ENCODE measurements at places on chromosomes 12 and 14.

GRCh38 chr14:24051789-24052655 is at the start of gene CARMIL3:
CARMIL3 (plus strand) TSS chr14:24052009; CDS start chr14:24052154, 145 bp downstream.
- peak; percentile 36 for DNase-seq

DNA sequence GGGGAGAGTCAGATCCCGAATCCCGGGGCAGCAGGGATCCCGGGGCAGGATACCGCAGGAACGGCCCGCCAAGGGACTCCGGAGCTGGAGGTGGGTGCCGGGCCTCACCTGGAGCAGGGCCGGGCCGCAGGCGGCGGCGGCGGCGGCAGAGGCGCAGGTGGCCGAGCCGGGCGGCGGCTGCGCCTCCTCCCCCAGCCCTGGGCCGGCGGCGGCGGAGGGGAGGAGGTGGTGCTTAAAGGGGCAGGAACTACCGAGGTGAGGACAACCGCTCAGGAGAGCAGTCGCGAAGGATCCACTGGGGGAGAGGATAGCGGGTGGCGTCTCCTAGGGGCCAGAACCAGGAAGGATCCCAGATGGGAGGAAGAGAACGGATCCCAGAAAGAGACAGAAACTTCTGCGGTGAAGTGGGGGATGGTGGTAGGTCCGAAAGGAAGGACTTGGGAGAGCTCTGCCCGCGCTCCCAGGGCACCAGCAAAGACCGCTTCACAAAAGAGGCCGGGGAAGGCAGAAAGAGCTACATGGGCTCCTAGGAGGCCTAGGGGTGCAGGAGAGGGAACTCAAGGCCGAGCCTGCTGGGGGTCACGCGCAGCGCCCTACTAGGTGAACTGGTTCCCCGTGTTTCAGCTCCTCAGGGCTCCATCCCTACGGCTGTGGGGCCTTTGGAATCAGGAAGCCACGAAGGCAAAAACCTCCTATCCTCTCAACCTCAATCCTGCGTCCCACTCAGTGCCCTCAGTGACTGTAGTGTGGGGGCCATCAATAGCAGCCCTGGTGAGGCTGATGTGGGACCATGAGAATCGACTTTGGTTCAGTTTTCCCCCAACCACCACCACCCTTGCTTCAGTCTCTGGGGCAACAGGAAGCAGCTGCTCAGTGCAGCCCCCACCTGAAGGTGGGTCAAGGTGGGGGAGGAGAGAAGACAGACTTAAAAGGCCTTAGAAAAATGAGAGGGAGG is 5.0 kb upstream of the BAZ2A start:
- DNase-seq: peak; percentile 71

- DNase-seq: no peak
Measured at GRCh38 chr14:90442388-90442787, 45.6 kb downstream of the CALM1 start.

- no peak for DNase-seq
Measured at GRCh38 chr12:58533652-58534051, 386.7 kb downstream of the LRIG3 start.

DNA sequence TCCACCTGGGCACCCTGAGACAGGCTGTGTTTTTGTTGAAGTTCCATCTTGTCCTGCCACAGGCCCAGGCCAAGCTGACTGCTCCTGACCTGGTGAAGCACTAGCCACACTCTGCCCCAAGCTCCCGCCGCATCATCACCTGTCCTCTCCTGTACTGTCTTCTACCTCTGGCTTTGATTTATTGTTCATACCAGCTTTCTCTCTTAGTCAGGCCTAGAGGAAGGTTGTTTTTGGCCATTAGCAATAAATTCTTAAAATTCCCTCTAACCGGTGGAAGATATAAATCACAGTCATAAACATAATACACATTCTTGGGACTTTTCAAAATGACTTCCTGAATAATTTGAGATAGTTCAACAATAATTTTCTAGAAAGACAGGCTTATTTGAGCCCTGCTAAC is 169.4 kb downstream of the DAD1 start:
- no peak for DNase-seq

- DNase-seq: no peak
Measured at GRCh38 chr14:103676881-103677675, 38.2 kb downstream of the XRCC3 start.

DNA sequence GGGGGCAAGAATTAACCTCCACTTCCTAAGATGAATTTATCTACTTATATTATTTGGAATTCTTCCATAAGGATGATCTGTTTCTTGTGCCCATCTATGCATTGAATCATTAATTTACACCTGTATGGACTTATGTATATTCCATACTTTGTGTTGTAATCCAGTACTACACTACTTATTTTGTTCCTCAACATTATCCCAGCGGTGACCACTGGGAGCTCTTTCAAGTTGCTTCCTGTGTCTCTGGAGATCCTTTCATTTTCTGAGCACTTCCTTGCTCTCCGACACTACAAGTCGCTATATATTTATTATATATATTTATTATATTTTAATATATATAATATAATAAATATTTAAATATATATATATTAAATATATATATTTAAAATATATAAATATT is 54.9 kb upstream of the SCN8A start:
- DNase-seq: no peak
